ENCODE measurements at places on chromosomes 5 and 9.

GRCh38 chr5:162573758-162574157 is 506.2 kb downstream of the GABRG2 start:
- no peak for DNase-seq

- no peak for DNase-seq
Observed at GRCh38 chr9:14401911-14402310, 88.0 kb upstream of the NFIB start.

- no peak for DNase-seq
Observed at GRCh38 chr5:16066810-16067209, 112.8 kb downstream of the MARCHF11 start.

DNA sequence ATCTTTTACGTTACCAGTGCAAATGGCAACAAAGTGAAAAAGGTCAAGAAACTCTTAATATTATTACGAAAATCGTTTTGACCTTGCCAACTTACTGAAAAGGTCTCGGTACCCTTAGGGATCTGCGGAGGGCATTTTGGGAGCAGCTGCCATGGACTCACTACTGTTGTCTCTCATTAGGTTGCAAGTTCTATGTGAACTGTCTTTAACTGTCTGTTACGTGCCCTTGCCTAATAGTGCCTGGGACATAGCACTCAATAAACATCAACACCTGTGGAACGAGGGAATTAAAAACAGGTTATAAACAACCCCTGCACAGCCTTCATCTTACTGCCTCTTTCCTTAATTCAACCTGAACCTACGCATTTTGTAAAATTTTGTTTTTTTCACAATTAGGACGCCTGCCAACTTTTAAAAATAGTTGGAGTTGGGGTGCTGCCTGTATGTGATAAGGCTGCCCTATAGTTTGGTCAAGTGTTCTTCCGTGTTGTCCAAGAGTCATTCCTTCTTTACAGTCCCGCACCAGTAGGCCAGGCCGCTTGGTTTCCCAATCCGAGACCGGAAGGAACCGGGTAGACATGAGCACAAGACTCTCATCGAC is 527 bp upstream of the SREK1 start:
- no peak for DNase-seq

DNA sequence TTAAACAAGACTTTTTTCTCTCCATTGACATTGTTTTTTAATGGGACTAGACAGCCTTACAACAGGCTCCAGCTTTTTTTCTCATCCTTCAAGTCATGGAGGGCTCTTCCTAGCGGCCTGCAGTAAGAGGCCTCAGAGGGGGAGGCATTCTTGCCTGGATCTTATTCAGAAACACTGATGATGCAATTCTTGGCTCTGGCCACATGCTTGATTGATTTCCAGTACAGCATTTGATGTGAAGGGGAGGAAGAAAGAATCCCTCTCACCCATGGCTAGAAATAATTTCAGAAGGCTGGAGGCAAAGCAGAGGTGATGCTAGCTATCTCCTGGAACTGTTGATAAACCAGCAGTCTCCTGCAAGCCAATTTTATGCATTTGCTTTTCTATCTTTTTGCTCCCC is 324.8 kb downstream of the PRELID2 start:
- DNase-seq = no peak

DNA sequence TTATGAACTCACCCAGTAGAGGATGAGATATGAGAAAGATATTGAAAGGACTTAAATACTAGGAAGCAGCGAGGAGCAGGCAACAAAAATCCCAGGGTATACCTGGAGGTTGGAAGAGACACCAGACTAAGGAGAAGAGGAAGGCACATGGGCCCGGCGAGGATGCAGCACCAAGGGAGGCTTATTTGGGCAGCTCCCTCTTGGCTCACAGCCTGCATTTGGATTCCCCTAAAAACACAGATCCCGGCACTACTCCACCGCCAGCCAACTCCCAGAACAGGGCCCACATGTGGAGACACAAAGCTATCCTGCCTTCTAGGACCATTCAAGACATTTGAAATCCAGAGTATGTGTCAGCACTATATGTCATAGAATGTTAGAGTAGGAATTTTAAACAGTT is 199.8 kb upstream of the FBXL7 start:
- no peak for DNase-seq

Data from RWPE1 (cell line).